Spleen (tissue), 13 donors: ENCODE measurements at places on chromosomes 11 and 22. TPM values are rescaled to one million over a fixed set of nuclear protein-coding genes. Genes with fewer than 3 reads are reported as not detected.

- no peak overlapping the region for H3K27ac ChIP-seq
- H3K36me3 ChIP-seq = no peaks in the 10 kb centered on the region
- no peaks in the 10 kb centered on the region for H3K4me1 ChIP-seq
- no peak overlapping the region for H3K4me3 ChIP-seq
- no peak for DNase-seq
- no peaks in the 10 kb centered on the region for H3K27me3 ChIP-seq
Observed at GRCh38 chr11:35363246-35363801, 56.0 kb downstream of the SLC1A2 start.

GRCh38 chr11:43933608-43934551 is 8.6 kb upstream of the C11orf96 start:
- DNase-seq = no peak
- H3K27me3 ChIP-seq = no peaks in the 10 kb centered on the region
- no peak overlapping the region for H3K4me3 ChIP-seq

GRCh38 chr22:42939941-42940653 is 74.9 kb downstream of the PACSIN2 start:
- H3K27ac ChIP-seq = peak overlapping the region; percentile 84
- no peak overlapping the region for H3K4me3 ChIP-seq
- no peaks in the 10 kb centered on the region for H3K27me3 ChIP-seq
- DNase-seq = no peak

- no peaks in the 10 kb centered on the region for H3K36me3 ChIP-seq
- no peaks in the 10 kb centered on the region for H3K4me1 ChIP-seq
- H3K27ac ChIP-seq = no peak overlapping the region
- DNase-seq = no peak
- H3K4me3 ChIP-seq = no peak overlapping the region
Observed at GRCh38 chr11:91489989-91490388, 734.6 kb upstream of the FAT3 start.

OR4D5 gene
- not detected for polyA plus RNA-seq

CD248 gene
- 2.0 TPM for polyA plus RNA-seq

FOLR2 gene
- polyA plus RNA-seq = 20.7 TPM

GRCh38 chr11:121418625-121419114 is 33.4 kb upstream of the SORL1 start:
- H3K27ac ChIP-seq = peak overlapping the region; percentile 91
- DNase-seq = peak; percentile 88
- H3K4me3 ChIP-seq = no peak overlapping the region
- H3K27me3 ChIP-seq = no peaks in the 10 kb centered on the region

GRCh38 chr11:9528573-9529333 is 44.7 kb upstream of the WEE1 start:
- no peak overlapping the region for H3K27ac ChIP-seq
- H3K27me3 ChIP-seq = no peaks in the 10 kb centered on the region
- no peak for DNase-seq
- peaks cover 58% of the 10 kb centered on the region for H3K36me3 ChIP-seq
- no peak overlapping the region for H3K4me3 ChIP-seq

GRCh38 chr11:82191695-82192094 is 542.0 kb downstream of the FAM181B start:
- no peak overlapping the region for H3K4me3 ChIP-seq
- no peak for DNase-seq
- no peaks in the 10 kb centered on the region for H3K4me1 ChIP-seq
- H3K27me3 ChIP-seq = no peaks in the 10 kb centered on the region

SCN4B gene
- 0.06 TPM for polyA plus RNA-seq

DNA sequence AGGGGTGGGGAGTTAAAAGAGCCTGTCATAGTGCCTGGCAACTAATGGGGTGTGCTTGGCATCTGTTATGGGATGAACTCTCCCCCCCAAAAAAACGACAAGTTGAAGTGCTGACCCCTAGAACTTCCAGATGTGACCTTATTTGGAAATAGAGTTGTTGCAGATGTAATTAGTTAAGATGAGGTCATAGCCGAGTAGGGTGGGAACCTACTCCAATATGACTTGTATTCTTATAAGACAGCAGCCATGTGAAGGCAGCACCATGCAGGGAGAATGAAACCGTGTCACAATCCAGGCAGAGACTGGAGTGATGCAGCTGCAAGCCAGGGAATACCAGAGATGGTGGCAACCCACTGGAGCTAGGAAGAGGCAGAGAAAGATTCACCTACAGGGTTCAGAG is 394.5 kb downstream of the TENM4 start:
- H3K27me3 ChIP-seq = no peaks in the 10 kb centered on the region
- H3K4me3 ChIP-seq = no peak overlapping the region
- no peaks in the 10 kb centered on the region for H3K36me3 ChIP-seq
- no peak for DNase-seq
- no peak overlapping the region for H3K27ac ChIP-seq
- no peaks in the 10 kb centered on the region for H3K4me1 ChIP-seq

GRCh38 chr11:69617220-69617619 is 23.7 kb upstream of the CCND1 start:
- no peaks in the 10 kb centered on the region for H3K27me3 ChIP-seq
- H3K27ac ChIP-seq = no peak overlapping the region
- H3K4me1 ChIP-seq = no peaks in the 10 kb centered on the region
- H3K4me3 ChIP-seq = no peak overlapping the region
- no peaks in the 10 kb centered on the region for H3K36me3 ChIP-seq

DNA sequence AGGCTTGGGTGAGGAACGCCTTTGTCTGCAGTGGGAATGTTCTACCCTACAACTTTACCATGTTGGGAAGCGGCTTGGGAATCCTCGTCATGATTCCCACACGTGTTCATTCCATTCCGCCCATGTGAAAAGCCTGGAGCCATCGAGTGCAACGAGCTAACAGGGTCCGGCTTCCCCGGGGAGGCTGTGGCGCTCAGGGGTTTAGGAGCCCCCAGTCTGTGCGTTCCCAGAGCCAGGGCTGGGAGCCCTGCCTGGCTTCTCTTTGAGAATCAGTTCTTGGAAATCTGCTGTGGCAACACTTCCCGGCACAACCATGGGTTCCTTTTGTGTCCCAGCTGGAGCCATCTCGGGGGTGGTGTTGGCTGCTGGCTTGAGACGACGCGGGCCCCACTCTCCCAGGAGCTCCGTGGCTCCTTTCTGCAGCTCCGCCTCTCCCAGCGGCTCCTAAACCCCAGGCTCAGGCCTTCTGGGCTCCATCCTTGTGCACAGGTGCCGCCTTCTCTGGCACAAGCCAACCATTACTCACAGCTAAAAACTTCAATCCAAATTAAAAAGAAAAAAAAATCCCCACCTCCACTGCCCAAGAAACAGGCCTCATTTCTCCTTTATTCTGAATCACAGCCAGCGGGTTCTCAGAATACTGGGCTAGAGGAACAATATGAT is 18.7 kb upstream of the PPFIA1 start:
- no peak for DNase-seq
- H3K36me3 ChIP-seq = no peaks in the 10 kb centered on the region
- H3K27ac ChIP-seq = no peak overlapping the region
- no peaks in the 10 kb centered on the region for H3K4me1 ChIP-seq

LARGE2 gene
- 4.7 TPM for polyA plus RNA-seq

DNA sequence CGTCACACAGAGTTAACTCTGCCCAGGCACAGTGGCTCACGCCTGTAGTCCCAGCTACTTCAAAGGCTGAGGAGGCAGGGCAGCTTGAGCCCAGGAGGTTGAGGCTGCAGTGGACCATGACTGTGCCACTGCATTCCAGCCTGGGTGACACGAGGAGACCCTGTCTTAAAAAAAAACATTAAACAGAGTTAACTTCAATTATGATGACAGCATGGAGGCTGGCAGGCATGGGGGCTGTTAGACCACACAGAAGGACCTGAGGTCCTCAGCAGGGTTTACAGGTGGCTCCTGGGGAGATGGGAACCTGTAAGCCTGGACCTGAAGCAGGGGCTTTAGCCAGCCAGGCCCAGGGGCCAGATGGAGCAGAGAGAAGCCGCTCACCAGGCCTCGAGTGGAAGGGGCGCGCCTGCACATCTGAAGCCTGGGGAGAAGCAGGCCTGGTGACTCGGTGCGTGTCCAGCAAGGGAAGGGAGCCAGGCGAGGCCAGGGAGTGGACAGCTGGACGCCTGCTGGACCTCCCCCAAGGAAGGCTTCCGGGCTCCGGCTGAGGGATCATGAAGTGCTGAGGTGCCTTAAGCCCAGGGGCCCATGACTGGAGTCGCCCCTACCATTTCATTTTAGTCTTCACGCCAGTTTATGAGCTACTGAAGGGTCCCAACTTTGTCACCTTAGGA is 25.3 kb downstream of the RPUSD4 start:
- H3K4me1 ChIP-seq = peaks cover 12% of the 10 kb centered on the region
- no peak overlapping the region for H3K27ac ChIP-seq
- DNase-seq = peak; percentile 71

DNA sequence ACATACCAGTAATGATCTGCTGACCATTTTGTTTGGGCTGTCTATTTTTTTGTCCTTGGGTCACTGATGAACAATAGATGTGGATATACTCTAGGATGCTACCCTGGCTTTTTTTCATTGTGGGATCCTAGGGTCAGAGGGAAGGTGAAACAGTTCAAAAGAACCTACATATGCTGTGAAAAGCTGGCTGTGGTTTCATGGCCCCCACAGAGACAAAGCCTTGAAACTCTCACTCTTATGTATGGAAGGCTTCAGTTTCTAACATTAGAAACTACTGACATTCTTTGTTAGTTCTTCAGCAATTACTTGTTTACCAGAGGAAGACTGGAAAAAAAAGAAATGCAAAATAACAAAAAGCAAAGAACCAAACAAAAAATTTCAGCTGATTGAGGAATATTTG is 250.7 kb downstream of the FAT3 start:
- no peaks in the 10 kb centered on the region for H3K27me3 ChIP-seq
- no peaks in the 10 kb centered on the region for H3K36me3 ChIP-seq
- H3K4me3 ChIP-seq = no peak overlapping the region
- no peak overlapping the region for H3K27ac ChIP-seq
- DNase-seq = no peak

- no peaks in the 10 kb centered on the region for H3K36me3 ChIP-seq
- H3K4me3 ChIP-seq = no peak overlapping the region
- DNase-seq = peak; percentile 87
- no peaks in the 10 kb centered on the region for H3K27me3 ChIP-seq
- H3K4me1 ChIP-seq = peaks cover 21% of the 10 kb centered on the region
Observed at GRCh38 chr11:18383388-18384156, 10.8 kb upstream of the LDHA start.

- DNase-seq = no peak
- H3K4me3 ChIP-seq = no peak overlapping the region
- H3K27ac ChIP-seq = no peak overlapping the region
- no peaks in the 10 kb centered on the region for H3K36me3 ChIP-seq
Observed at GRCh38 chr11:96024666-96025065, 100.8 kb upstream of the MTMR2 start.

- no peaks in the 10 kb centered on the region for H3K4me1 ChIP-seq
- no peak overlapping the region for H3K27ac ChIP-seq
- H3K4me3 ChIP-seq = no peak overlapping the region
- no peaks in the 10 kb centered on the region for H3K36me3 ChIP-seq
- H3K27me3 ChIP-seq = no peaks in the 10 kb centered on the region
- no peak for DNase-seq
Observed at GRCh38 chr11:105862736-105863367, 159.2 kb downstream of the MSANTD4 start.

ISX gene
- not detected for polyA plus RNA-seq

STK33 gene
- polyA plus RNA-seq = 8.1 TPM

GRCh38 chr11:18987454-18988231 is 48.4 kb upstream of the MRGPRX1 start:
- no peaks in the 10 kb centered on the region for H3K4me1 ChIP-seq
- H3K27ac ChIP-seq = no peak overlapping the region
- H3K36me3 ChIP-seq = no peaks in the 10 kb centered on the region
- H3K27me3 ChIP-seq = no peaks in the 10 kb centered on the region

DNA sequence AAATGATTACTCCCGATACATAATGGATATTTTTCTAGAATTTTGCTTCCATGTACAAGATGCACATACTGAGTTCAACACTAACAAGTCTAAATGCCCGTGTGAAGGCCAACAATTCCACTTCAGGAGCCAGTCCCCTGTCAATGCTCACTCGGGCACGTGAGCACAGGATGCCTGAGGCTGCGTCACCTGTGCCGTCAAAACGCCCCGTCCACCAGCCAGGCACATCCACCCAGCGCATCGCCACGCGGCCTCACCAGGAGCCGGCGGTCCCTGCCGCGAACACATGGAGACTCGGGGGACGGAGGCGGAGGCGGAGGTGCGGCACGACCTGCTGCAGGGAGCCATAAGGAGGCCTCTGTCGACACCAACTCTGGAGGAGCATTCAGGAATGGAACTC is 9.8 kb downstream of the TOLLIP start:
- peak; percentile 76 for DNase-seq
- peaks cover 26% of the 10 kb centered on the region for H3K36me3 ChIP-seq
- no peaks in the 10 kb centered on the region for H3K27me3 ChIP-seq
- H3K27ac ChIP-seq = peak overlapping the region; percentile 63
- H3K4me1 ChIP-seq = peaks cover 18% of the 10 kb centered on the region

GRCh38 chr22:45284705-45285262 is at the start of gene UPK3A:
Gene UPK3A (plus strand): TSS chr22:45284949. CDS start chr22:45285014, 65 bp downstream.
- no peaks in the 10 kb centered on the region for H3K36me3 ChIP-seq
- H3K4me3 ChIP-seq = peak within 1 kb of the TSS; percentile 23
- DNase-seq = peak; percentile 94
- H3K27ac ChIP-seq = no peak within 1 kb of the TSS

RHOD gene
- polyA plus RNA-seq = 3.5 TPM

DNA sequence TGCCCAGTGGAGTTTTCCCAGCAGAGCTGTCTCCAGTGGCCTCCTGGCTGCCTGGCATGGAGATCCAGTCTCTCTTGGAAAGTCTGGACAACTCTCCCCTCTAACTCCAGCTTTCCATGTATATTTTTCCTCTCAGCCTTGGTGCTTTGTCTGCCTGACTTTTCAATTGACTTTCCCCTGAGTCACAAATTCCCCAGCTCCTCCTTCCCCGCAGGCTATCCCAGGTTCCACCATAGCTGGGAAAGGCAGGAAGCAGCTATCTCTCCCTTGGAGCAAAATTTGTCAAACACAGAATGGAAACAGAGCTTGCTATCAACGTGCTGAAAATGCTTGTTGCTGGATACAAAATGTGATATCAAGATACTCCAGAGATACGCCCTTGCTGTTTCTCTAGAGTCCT is 384.8 kb downstream of the TMEM135 start:
- H3K27ac ChIP-seq = no peak overlapping the region
- no peaks in the 10 kb centered on the region for H3K36me3 ChIP-seq
- no peak overlapping the region for H3K4me3 ChIP-seq
- DNase-seq = no peak

- no peaks in the 10 kb centered on the region for H3K27me3 ChIP-seq
- H3K27ac ChIP-seq = peak overlapping the region; percentile 36
- H3K4me1 ChIP-seq = no peaks in the 10 kb centered on the region
- H3K4me3 ChIP-seq = no peak overlapping the region
Observed at GRCh38 chr11:119533921-119534736, 111.2 kb upstream of the THY1 start.

YPEL4 gene
- polyA plus RNA-seq = 1.00 TPM
